Mesenteric fat pad (tissue), 1 donor: ENCODE measurements at places on chromosomes 5 and 9.

DNA sequence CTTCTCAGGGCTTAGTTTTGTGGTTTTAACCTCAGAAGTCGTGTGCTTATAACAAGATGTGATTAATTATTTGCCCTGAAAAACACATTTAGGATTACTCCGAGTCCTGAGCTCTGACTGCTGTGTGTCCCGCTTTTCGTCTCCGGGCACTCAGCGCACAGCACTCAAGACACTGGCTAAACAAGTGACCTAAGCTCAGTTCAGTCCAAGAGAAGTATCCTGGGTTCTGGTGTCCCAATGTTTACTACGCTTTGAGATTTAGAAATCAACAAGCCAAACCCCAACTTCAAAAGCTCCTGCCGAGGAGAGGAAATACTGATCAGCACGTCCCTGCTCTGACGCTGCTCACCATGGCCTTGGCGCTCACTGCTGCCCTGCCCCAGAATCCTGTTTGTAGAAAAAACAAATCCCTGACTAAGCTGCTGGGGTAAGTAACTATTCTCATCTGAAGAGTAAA lies 53.2 kb downstream of the IPPK start:
- peak; percentile 43 for DNase-seq

GRCh38 chr5:171336521-171337209 lies 27.6 kb downstream of the TLX3 start:
- DNase-seq: peak; percentile 43

DNA sequence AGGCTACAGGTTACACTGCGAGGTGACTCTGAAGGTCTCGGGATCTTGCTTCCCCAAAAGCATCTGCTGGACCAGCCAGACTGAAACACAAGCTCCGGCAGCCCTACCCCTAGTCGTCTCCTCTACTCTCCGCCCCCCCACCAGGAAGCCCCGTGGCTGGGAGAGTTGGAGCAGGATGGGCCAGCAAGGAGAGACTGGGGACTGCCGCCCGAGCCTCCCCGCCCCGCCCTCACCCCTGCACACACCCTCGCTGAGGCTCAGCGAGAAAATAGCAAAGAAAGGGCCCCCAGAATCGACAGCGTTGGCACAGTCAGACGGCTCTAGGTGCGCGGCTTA lies 1.3 kb downstream of the TRIM7 start:
- no peak for DNase-seq

- no peak for DNase-seq
These were observed 6.6 kb downstream of the MYMK start for GRCh38 chr9:133518200-133518599.

GRCh38 chr5:170640731-170641588 lies 137.1 kb downstream of the KCNIP1 start:
- DNase-seq: peak; percentile 65

GRCh38 chr5:136432705-136433104 lies 67.4 kb upstream of the TRPC7 start:
- DNase-seq: no peak

GRCh38 chr5:10876006-10876744 lies 115.1 kb upstream of the DAP start:
- no peak for DNase-seq

- no peak for DNase-seq
These were observed 5.0 kb downstream of the DMRT3 start for GRCh38 chr9:981491-981898.

GRCh38 chr9:134268747-134269146 lies 57.5 kb upstream of the RXRA start:
- DNase-seq: no peak

DNA sequence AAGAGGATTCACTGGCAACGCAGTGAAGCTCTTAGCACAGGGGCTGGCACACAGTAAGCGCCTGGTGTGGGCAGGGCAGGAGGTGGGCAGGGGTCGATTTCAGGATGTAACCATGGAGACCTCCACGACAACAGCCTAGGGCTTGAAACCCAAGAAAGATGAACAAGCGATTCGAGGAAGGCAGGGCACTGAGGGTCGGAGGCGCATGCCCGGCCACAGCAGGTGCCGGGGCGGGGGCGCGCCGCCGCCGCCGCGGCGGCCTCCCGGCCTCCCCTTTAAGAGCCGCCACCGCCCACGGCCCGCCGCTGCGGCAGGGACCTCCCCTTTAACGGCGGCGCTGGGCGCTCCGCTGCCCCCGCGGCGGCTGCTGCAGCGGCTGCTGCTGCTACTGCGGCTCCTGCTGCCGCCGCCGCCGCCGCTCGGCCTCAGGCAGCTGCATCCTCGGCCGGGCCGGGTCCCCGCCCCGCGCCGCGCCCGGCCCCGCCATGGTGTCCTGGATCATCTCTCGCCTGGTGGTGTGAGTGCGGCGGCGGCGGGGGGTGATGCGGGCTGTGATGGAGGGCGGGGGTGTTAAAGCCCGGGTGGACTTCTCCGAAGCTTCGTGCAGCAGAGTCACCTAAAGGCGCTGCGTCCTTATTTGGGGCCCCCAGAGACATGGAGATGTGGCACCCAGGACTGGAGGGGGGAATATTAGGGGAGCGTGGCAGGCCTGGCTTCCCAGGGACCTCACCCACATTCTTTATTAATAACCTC lies at the start of gene REEP2:
REEP2 (plus strand) TSS at position 334 of the 753 bp plus-strand sequence; CDS start at position 486, 152 bp downstream.
- DNase-seq: peak; percentile 88

- no peak for DNase-seq
These were observed 58.1 kb downstream of the PTCH1 start for GRCh38 chr9:95458666-95459065.

DNA sequence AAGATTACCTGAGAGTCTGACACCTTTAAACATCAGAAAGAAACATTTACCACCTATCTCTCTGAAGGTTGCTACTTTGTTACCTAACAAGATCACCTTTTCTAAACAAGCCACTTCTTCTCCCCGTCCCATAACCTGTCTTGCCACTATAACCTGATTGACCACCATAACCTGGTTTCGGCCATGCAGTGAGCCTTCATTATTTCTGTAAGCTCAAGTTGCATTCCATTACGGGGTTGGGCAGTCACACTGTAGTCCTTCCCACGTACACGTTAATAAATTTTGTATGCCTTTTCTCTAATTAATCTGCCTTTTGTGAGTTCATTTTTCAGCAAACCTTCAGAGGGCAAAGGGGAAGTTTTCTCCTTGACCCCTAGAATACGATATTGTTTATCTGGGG lies 28.0 kb upstream of the CCNG1 start:
- no peak for DNase-seq

GRCh38 chr5:23639326-23639725 lies 131.9 kb downstream of the PRDM9 start:
- no peak for DNase-seq

- DNase-seq: no peak
These were observed 248.9 kb downstream of the ADGRV1 start for GRCh38 chr5:90807496-90807895.

DNA sequence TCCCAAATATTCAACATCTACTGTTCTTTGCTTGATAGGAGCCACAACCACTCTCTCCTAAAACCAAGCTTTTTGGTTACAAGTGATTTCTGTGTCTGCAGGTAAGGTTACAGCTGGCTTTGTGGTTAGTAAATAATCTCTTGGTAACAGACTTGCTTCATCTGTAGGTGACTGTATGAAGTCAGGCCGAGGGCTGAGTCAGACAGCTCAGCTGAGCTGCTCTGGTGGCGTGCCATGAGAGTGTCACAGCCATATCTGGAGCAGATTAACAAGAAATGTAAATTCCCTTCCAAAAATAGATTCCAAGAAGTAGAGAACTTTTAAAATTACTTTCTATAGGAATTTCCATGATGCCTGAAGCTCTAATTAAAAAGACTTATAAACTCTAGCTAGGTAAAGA lies 23.7 kb upstream of the TAS2R1 start:
- DNase-seq: no peak

- DNase-seq: no peak
These were observed 818.0 kb upstream of the ZNF608 start for GRCh38 chr5:125564317-125564975.

GRCh38 chr5:119338326-119338946 lies 17.4 kb upstream of the TNFAIP8 start:
- DNase-seq: no peak

DNA sequence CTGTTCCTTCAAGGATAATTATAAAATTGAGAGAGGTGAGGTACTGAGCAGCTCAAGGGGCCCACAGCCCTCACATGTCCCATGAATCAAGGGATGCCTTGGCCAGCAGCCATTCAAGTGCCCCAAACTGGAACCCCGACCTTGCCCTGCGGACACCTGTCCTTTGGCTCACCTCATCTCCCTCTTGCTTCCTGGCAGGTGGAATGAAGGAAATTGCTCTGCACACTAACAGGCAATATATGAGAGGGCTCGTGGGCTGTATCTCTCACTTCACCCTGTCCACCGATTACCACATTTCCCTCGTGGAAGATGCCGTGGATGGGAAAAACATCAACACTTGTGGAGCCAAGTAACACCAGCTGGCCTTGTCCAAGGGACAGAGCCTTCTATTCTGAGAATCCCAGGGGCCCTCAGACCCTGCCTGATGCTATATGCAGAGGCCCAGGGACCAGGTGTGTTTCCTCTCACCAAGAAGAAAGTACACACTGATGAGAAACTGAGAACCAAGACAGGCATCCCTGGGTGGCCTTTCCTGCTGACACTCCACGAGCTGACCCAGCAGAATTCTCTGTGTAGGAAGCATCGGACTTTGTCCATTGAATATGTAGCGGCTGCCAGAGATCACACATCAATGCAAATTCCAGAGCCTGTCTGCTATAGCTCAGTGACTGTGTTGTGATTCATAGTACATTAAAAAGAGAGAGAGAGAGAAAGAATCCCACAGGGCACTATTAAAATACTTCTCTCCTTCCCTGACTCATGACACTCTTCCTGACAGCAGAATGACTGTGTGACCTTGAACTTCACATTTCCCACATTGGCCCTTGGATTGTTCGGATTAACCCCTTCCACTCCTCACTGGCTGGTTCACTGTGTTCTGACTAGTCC lies 92.6 kb downstream of the LIFR start:
- no peak for DNase-seq

- DNase-seq: no peak
These were observed 85.7 kb upstream of the TNFAIP8 start for GRCh38 chr5:119270121-119270565.

DNA sequence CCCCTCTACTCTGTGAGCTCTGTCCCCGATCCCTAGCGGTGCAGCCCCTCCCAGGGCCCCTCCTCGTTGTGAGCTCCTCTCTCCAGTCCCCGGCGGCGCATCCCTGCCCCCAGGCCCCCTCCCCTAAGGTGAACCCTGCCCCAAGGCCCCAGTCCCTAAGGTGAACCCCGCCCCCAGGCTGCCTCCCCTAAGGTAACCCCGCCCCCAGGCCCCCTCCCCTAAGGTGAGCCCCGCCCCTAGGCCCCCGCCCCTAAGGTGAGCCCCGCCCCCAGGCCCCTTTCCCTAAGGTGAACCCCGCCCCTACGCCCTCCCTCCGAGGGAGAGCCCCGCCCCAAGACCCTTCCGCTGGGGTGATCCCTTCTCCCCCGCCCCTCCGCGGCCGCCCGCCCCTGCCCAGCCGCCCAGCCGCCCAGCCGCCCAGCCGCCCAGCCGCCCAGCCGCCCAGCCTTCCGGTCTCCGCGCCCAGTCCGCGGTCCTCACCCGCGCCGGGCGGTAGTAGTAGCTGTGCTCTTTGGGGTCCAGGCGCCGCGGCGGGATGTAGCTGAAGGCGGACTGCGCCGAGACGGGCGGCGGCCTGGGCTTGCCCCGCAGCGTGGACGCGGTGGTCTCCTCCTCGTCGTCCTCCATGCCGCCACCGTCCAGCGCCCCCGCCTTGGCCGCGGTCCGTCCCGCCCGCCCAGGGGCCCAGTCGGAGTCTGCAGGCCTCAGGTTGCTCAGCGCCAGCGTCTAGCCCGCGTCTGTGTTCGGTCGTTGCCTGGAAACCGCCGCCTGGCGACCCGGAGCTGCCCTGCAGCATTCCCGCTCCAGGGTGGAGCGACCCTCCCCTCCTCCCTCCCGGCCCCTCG lies at the start of gene CFAP90:
CFAP90 (minus strand) TSS at position 739 of the 845 bp plus-strand sequence; CDS start at position 627, 112 bp downstream.
- no peak for DNase-seq

- no peak for DNase-seq
These were observed 176.1 kb upstream of the NREP start for GRCh38 chr5:111933086-111933485.

- DNase-seq: no peak
These were observed 11.5 kb upstream of the BOD1 start for GRCh38 chr5:173627860-173628392.

GRCh38 chr5:83433891-83434290 lies 37.7 kb upstream of the VCAN start:
- DNase-seq: no peak

- peak; percentile 62 for DNase-seq
These were observed 30.3 kb upstream of the TIFAB start for GRCh38 chr5:135482381-135482933.

- no peak for DNase-seq
These were observed 14.8 kb downstream of the SLC25A46 start for GRCh38 chr5:110753600-110753999.
